ENCODE measurements at places on chromosomes 6 and 20.

DNA sequence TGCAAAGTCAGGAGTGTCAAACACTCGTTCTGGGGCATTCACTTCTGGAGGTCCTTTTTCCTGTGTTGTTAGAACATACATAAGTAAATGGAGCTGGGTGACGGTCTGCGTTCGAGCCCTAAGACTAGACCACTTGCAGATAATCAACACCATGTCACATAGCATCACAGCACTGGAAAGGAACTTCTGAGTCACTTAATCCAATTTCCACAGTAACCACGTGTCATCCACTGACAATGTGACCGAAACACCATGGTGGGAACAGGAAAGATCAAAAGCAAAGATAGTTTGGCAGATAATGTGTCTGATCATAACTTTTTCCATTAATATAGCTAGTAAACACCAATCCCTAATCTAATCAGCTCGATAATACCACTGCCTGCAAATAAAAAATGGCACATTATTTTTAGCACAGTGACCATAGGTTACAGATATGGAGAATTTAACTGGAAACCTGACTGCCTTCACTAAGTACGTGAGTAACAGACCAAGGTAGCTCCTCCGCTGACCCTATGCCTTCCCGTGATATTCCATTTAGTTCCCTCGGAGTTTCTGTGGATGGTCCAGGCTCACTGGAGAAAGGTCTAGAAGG, 34.8 kb downstream of the WRNIP1 start:
- no peak for DNase-seq

- peak; percentile 60 for DNase-seq
These were observed 1.0 kb upstream of the DDAH2 start for GRCh38 chr6:31729979-31730630.

GRCh38 chr6:99602520-99603420, 3.9 kb upstream of the PRDM13 start:
- DNase-seq: no peak

DNA sequence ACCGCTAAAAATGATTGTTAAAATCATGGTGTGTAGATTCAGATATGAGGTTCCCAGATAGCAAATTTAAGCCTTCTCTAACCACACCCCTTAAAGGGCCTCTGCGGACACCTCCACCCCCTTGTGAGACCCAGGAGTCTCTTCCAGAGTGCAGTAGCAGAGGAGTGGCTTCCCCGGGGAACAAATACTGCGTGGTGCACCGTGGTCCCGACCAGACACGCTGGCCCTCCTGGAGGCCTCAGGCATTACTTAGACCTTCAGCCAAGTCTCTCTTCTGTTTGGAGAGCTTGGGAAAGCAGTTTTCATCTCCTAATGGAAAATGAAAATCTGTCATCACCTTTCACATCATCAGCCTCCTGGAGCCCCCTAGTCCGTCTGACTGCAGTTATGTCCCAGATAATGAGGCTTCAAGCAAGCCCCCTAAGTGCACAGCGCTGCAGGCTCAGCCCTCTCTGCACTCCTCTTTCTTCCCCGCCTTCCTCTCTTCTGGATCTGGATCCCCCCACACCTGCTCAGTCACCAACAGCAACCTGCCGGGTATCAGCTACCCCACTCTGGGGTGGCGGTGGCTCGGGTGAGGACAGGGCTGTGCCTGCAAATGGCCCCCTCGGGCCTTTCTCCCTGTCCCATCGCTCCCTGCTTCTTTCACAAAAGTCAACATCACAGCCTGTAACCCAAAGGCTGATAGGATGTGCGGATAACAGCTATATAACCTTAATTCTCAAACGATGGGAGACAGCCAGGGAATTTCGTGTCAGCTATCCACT, 58.8 kb upstream of the TAGAP start:
- DNase-seq: no peak

GRCh38 chr6:43261198-43261597, 17.9 kb downstream of the TTBK1 start:
- DNase-seq: no peak

GRCh38 chr6:52013035-52013434, 74.4 kb downstream of the PKHD1 start:
- no peak for DNase-seq

DNA sequence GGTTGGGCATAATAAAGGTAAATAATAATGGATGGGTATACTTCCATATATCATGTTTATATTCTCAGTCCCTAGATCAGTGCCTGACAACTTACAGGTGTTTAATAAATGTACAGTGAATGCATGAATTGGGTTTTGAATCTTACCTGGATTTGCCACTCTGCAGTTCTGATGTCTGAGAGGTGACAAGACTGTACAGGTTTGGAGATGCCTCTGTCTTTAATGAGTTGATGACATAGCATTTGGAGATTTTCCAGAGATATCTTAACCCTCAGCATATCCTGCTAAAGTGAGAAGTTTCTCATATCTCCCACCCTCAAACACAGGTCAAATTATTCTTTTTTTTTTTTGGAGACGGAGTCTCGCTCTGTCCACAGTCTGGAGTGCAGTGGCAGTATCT, 2.2 kb downstream of the ANKS1A start:
- no peak for DNase-seq
